ENCODE measurements at places on chromosomes 3 and 15. TPM values are rescaled to one million over a fixed set of nuclear protein-coding genes. Genes with fewer than 3 reads are reported as not detected.

The PDIA3 gene
- total RNA-seq, result 630 TPM

The SLC12A1 gene
- not detected for total RNA-seq

The LIPH gene
- 0.07 TPM for total RNA-seq

The WWTR1 gene
- 54.9 TPM for total RNA-seq

The RARB gene
- not detected for total RNA-seq

The ZKSCAN7 gene
- total RNA-seq, result not detected

The WDR93 gene
- total RNA-seq, result 0.47 TPM

The SMC4 gene
- 89.3 TPM for total RNA-seq
